ENCODE measurements at places on chromosomes 4 and X. TPM values are rescaled to one million over a fixed set of nuclear protein-coding genes. Genes with fewer than 3 reads are reported as not detected.
A peak's percentile ranks its signal among the peaks of the same experiment; 100 is the strongest.

GRCh38 chr4:61996943-61997342 lies 796.8 kb downstream of the ADGRL3 start:
- DNase-seq, result no peak
- H3K27me3 ChIP-seq, result no peaks in the 10 kb centered on the region
- no peak overlapping the region for H3K27ac ChIP-seq
- no peak overlapping the region for H3K4me3 ChIP-seq

GRCh38 chrX:74023203-74023602 lies 280.8 kb upstream of the ZCCHC13 start:
- no peak for DNase-seq
- no peaks in the 10 kb centered on the region for H3K27me3 ChIP-seq
- H3K4me3 ChIP-seq, result no peak overlapping the region
- H3K4me1 ChIP-seq, result no peaks in the 10 kb centered on the region
- no peaks in the 10 kb centered on the region for H3K36me3 ChIP-seq

- no peak overlapping the region for H3K4me3 ChIP-seq
- no peak overlapping the region for H3K27ac ChIP-seq
- H3K36me3 ChIP-seq, result no peaks in the 10 kb centered on the region
- peak; percentile 43 for DNase-seq
- no peaks in the 10 kb centered on the region for H3K4me1 ChIP-seq
These were observed 97.8 kb downstream of the PPP2R2C start for GRCh38 chr4:6374575-6374974.

DNA sequence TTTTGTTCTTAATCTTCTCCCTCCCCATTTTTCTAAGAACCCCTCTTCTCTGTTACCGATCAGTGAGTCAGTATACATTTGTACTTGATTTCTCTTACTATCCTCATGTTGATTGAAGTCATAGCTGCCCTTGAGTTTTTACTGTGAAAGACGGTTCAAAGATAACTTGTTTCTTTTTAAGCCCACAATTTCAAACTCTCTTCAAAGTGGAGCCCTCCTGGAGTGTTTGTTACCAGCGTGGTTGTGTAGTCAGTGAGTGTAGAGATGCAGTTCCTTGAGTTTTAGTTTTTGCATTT lies 7.9 kb downstream of the PPP1R3F start:
- no peaks in the 10 kb centered on the region for H3K27me3 ChIP-seq
- H3K36me3 ChIP-seq, result no peaks in the 10 kb centered on the region

CDKL5 gene
- 27.1 TPM for total RNA-seq

UNC5C gene
- 9.0 TPM for total RNA-seq

- no peaks in the 10 kb centered on the region for H3K4me1 ChIP-seq
- no peak overlapping the region for H3K27ac ChIP-seq
- H3K36me3 ChIP-seq, result no peaks in the 10 kb centered on the region
These were observed 6.4 kb upstream of the SLC10A6 start for GRCh38 chr4:86855572-86855971.

OPN1LW gene
- not detected for total RNA-seq

DNA sequence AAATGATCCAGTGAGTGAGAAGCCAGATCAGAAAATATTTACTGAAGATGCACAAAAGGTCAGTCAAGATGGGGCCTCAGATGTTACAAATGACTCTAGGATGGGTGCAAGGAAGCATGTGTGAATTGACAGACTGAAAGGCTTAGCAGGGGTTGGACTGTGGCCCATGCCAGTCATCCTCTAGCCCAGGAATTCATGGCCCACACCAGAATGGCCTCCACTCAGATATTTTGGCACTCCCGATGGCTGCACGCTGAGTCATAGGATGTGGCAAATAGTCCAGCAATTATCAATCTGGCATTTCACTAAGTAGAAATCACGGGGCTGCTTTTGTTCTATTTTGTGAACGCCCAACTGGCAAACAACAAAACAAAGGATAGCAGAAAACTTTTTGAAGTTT lies 406.5 kb downstream of the IQCM start:
- no peak for DNase-seq
- no peaks in the 10 kb centered on the region for H3K27me3 ChIP-seq
- no peak overlapping the region for H3K27ac ChIP-seq
- no peaks in the 10 kb centered on the region for H3K4me1 ChIP-seq
- no peaks in the 10 kb centered on the region for H3K36me3 ChIP-seq
- no peak overlapping the region for H3K4me3 ChIP-seq

- H3K4me1 ChIP-seq, result peaks cover 10% of the 10 kb centered on the region
- no peak for DNase-seq
- no peaks in the 10 kb centered on the region for H3K27me3 ChIP-seq
- no peaks in the 10 kb centered on the region for H3K36me3 ChIP-seq
These were observed 310.5 kb upstream of the GIMD1 start for GRCh38 chr4:106679063-106679462.

DNA sequence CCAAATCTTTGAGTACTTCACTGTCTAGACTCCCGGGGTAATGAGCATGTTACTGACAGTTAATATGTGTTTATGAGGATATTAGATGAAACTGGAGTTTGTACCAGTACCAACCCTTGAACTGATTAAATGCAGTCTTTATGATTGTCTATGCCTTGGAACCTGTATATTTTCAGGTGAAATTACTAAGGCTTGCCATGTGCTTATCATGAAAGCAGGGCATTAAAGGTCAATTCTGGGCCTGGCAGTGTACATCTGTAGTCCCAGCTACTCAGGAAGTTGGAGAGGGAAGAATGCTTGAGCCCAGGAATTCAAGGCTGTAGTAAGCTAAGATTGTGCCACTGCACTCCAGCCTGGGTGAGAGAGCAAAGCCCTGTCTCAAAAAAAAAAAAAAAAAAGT lies 27.6 kb downstream of the PHEX start:
- no peak overlapping the region for H3K4me3 ChIP-seq
- H3K36me3 ChIP-seq, result no peaks in the 10 kb centered on the region
- H3K4me1 ChIP-seq, result no peaks in the 10 kb centered on the region
- H3K27me3 ChIP-seq, result no peaks in the 10 kb centered on the region
- no peak for DNase-seq
- H3K27ac ChIP-seq, result no peak overlapping the region

GRCh38 chr4:124061413-124061812 lies 651.1 kb downstream of the ANKRD50 start:
- H3K27me3 ChIP-seq, result no peaks in the 10 kb centered on the region
- H3K4me3 ChIP-seq, result no peak overlapping the region
- H3K36me3 ChIP-seq, result no peaks in the 10 kb centered on the region
- peaks cover 10% of the 10 kb centered on the region for H3K4me1 ChIP-seq

LUZP4 gene
- not detected for total RNA-seq

SPINK2 gene
- total RNA-seq, result not detected

SPANXN4 gene
- total RNA-seq, result not detected

GRCh38 chrX:153888344-153888743 lies 2.4 kb upstream of the L1CAM start:
- H3K27me3 ChIP-seq, result peaks cover 49% of the 10 kb centered on the region
- no peak overlapping the region for H3K4me3 ChIP-seq
- no peak overlapping the region for H3K27ac ChIP-seq
- DNase-seq, result no peak
- no peaks in the 10 kb centered on the region for H3K4me1 ChIP-seq

ZXDA gene
- 3.7 TPM for total RNA-seq

- no peak for DNase-seq
- H3K4me3 ChIP-seq, result no peak overlapping the region
- H3K36me3 ChIP-seq, result no peaks in the 10 kb centered on the region
- H3K4me1 ChIP-seq, result no peaks in the 10 kb centered on the region
- H3K27me3 ChIP-seq, result no peaks in the 10 kb centered on the region
These were observed 160.0 kb downstream of the STIM2 start for GRCh38 chr4:27020603-27021002.

GLRA2 gene
- not detected for total RNA-seq

DNA sequence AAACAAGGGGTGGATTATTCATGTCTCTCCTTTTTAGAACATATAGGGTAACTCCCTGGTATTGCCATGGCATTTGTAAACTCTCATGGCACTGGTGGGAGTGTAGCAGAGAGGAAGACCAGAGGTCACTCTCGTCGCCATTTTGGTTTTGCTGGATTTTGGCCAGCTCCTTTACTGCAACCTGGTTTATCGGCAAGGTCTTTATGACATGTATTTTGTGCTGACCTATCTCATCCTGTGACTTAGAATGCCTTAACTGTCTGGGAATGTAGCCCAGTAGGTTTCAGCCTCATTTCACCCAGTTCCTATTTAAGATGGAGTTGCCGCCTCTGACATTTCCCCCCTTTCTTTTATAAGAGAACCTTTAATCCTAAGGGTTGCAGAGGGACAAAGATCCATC lies 45.8 kb downstream of the MGST2 start:
- no peak overlapping the region for H3K27ac ChIP-seq
- H3K4me3 ChIP-seq, result no peak overlapping the region
- no peaks in the 10 kb centered on the region for H3K36me3 ChIP-seq
- no peaks in the 10 kb centered on the region for H3K27me3 ChIP-seq
- no peak for DNase-seq

DNA sequence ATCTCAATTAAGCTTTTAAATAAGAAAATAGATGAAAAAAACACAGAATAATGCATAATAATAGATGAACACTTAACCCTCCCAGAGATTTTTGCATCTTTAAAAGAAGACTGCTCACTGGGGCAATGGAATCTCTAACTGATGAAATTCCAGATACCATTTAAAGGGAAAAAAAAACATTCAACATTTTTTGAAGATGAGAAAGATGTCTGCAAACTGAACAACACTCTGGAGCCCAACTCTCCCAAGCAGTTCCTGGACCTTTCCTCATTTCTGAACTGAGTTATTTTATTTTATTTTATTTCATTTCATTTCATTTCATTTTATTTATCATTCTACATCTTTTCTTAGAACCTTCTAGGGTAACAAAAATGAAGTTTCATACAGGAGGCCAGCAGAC lies 90.7 kb downstream of the CORIN start:
- no peaks in the 10 kb centered on the region for H3K4me1 ChIP-seq
- H3K36me3 ChIP-seq, result no peaks in the 10 kb centered on the region
- no peak overlapping the region for H3K27ac ChIP-seq

DNA sequence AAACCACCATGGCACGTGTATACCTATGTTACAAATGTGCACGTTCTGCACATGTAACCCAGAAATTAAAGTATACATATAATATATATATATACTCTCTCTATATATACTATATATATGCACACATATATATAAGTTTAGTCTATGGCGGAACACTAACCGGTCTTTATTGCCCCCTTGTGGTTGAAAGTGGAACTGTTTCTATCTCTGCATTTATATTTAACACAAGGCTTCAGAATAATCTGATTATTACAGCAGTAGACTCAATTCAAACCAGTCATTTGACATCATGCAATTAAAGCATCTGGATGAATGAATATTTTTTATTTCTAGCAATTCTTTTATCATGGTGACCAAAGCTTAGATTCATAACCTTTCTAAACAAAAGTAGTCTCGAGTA lies 14.6 kb downstream of the RAB9B start:
- DNase-seq, result peak; percentile 16
- no peaks in the 10 kb centered on the region for H3K27me3 ChIP-seq
- H3K4me1 ChIP-seq, result no peaks in the 10 kb centered on the region
- H3K4me3 ChIP-seq, result no peak overlapping the region

- no peak overlapping the region for H3K4me3 ChIP-seq
- H3K27me3 ChIP-seq, result no peaks in the 10 kb centered on the region
- DNase-seq, result no peak
- no peaks in the 10 kb centered on the region for H3K36me3 ChIP-seq
- H3K4me1 ChIP-seq, result peaks cover 4% of the 10 kb centered on the region
These were observed 352.2 kb downstream of the SPRY1 start for GRCh38 chr4:123748806-123749205.

GRCh38 chrX:42934020-42934726 lies 156.2 kb upstream of the PPP1R2C start:
- no peak for DNase-seq
- H3K27me3 ChIP-seq, result no peaks in the 10 kb centered on the region
- no peaks in the 10 kb centered on the region for H3K36me3 ChIP-seq
- H3K4me1 ChIP-seq, result no peaks in the 10 kb centered on the region

- no peaks in the 10 kb centered on the region for H3K4me1 ChIP-seq
- H3K27me3 ChIP-seq, result no peaks in the 10 kb centered on the region
These were observed 36.7 kb upstream of the HDAC8 start for GRCh38 chrX:72609313-72609712.

ZFP42 gene
- total RNA-seq, result 0.96 TPM

DNA sequence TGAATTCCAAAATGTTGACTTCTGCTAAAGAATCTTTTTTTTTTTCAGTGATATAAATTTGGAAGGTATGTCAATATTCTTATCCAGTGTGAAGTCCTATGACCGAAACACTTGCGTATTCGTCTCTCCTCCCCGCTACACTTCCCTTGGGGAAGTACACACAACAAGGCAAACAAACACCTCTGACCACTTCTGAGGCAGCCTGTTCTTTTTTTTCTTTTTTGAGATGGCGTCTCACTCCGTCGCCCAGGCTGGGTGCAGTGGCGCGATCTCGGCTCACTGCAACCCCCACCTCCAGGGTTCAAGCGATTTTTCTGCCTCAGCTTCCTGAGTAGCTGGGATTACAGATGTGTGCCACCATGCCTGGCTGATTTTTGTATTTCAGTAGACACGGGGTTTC lies 78.1 kb upstream of the DHRSX start:
- H3K27ac ChIP-seq, result no peak overlapping the region
- peaks cover 4% of the 10 kb centered on the region for H3K4me1 ChIP-seq
- DNase-seq, result no peak
- H3K27me3 ChIP-seq, result peaks cover 35% of the 10 kb centered on the region
- no peaks in the 10 kb centered on the region for H3K36me3 ChIP-seq

- no peak overlapping the region for H3K27ac ChIP-seq
- no peaks in the 10 kb centered on the region for H3K27me3 ChIP-seq
- peaks cover 69% of the 10 kb centered on the region for H3K4me1 ChIP-seq
- H3K4me3 ChIP-seq, result no peak overlapping the region
These were observed 119.3 kb downstream of the AFF1 start for GRCh38 chr4:87053802-87054767.

- H3K4me3 ChIP-seq, result no peak overlapping the region
- H3K4me1 ChIP-seq, result no peaks in the 10 kb centered on the region
- no peaks in the 10 kb centered on the region for H3K27me3 ChIP-seq
- no peak overlapping the region for H3K27ac ChIP-seq
These were observed 279.3 kb upstream of the BMP3 start for GRCh38 chr4:80751200-80751599.

DNA sequence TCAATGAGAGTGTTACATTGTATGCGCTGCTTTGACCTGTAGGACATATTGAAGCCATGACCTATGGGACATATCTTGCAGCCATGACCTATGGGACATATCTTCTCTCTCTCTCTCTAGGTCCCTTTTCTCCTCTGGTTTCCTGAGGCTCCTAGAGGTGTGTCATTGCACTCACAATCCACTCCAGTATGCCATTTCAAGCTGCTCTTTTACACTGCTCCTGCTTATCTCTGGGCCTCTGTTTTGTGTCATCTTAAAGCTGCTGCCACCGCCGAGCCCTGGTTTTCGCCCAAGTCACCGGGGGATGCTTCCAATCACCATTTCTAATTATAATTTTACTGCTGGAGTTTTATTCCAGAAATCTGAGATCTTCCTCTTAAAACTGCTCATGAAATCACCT lies 336.1 kb downstream of the GALNTL6 start:
- DNase-seq, result no peak
- H3K36me3 ChIP-seq, result no peaks in the 10 kb centered on the region
- no peak overlapping the region for H3K27ac ChIP-seq
- H3K4me1 ChIP-seq, result no peaks in the 10 kb centered on the region
- H3K27me3 ChIP-seq, result no peaks in the 10 kb centered on the region

Data from left lung (tissue), 14 donors.